ENCODE measurements at places on chromosomes 3 and 15. TPM values are rescaled to one million over a fixed set of nuclear protein-coding genes. Genes with fewer than 3 reads are reported as not detected.

DNA sequence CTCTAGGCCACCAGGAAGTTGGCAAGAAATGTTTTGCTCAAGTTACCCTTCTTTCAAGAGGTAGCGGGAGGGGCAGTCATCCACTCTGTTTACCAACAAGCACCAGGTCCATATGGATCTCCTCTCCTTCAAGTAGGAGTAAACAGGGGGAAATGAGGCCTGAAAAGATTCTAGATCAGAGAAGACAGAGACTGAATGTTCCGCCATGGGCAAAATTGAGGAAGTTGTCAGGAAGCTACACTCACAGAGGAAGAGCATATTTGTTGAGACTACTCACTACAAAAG lies 81.6 kb downstream of the KLF15 start:
- no peak for DNase-seq

DNA sequence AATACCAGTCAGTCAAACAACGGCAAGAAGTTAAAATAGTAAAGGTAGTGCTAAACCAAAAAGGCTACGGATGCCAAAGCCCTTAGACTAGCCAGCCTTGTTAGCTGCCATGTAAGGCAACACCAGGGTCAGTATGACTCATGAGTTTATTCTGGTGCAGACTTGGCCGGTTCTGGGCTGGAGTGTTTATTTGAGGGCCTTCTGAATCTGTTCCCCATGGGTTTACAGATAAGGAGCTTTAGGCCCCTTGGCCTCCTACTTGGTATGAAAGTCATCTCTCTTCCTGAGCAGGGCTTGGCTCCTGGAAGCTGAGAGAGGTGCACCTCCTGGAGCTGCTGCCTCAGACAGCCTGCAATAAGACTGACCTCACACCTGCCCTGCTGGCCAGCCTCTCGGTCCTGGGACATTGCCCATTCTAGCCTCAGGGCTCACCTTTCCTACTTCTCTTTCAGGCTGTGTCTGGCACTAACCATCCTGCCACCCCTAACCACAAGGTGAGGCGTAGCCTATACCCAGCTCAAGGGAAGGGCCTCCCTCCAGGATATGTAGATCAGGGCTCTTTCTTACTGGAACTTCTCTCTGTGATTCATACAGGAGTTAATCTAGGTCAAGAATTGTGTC lies 10.4 kb upstream of the RTP1 start:
- peak; percentile 78 for DNase-seq

DNA sequence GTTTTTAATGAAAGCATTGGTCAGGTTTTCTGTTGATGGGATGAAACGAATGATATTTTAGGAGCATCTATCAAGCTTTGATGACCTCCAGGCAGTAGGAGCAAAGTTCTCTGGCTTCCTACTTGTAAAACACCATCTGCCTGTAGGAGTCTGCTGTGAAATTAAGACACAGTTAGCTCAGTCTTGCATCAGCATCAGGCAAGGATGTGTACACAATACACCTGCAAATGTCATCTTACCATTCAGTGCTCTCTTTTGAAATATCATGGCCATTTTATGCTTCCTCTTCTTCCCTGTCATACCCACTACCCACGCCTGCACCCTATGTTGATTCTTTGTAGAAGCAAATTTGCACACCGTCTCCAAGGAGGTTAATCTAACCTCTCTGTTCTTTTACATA lies 38.2 kb downstream of the B3GALNT1 start:
- no peak for DNase-seq

The CHRM5 gene
- total RNA-seq = not detected

DNA sequence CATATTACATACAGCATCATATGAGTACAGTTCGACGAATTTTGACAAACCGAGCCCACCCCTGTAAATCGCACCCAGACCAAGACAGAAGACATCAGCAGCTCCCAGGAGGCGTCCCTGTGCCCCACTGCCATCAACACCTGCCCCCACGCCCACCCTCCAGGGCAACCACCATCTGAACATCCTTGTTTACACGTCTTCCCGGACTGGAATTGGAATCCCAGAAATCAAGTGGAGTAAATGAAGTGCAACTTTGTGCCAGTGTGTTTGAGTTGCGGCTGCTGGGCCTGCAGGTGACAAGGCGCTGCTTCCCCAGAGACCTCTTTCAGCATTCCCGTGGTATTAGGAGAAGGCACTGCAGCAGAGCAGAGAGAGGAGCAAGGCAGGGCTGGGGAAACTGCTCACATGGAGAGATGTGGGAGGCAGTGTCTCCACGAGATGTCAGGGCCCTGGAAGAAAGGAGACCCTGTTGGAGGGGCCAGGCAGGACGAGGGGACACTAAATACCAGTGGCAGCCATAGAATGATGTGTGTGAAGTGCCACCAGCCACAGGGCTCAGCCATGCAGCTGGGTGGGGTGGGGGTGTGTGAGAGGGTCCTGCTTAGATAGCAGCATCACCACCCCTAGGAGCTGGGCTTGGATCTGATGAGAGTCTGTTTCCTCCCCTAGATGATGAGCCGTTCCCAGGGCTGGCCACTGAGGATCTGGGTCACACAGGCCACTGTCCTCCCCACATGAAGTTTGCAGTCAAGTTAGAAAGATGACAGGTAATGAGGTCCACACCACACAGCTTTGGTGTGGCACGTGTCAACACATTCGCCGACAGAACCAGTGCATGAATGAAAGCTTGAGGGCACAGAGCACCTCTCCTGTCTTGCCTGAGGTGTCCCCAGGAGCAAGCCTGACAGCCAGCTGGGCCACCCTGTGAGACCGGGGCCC lies 33.4 kb upstream of the PCSK6 start:
- DNase-seq = no peak

- DNase-seq = peak; percentile 50
These were observed 593 bp downstream of the CIAO2A start for GRCh38 chr15:64092864-64093626.

GRCh38 chr15:43127752-43128151 lies 5.6 kb upstream of the TMEM62 start:
- no peak for DNase-seq

GRCh38 chr3:37307321-37307720 lies 132.9 kb upstream of the LRRFIP2 start:
- DNase-seq = no peak

The C3orf33 gene
- total RNA-seq = 2.7 TPM

- no peak for DNase-seq
These were observed 11.6 kb downstream of the STRIT1 start for GRCh38 chr3:155281912-155282311.

The KLHL6 gene
- 0.58 TPM for total RNA-seq

DNA sequence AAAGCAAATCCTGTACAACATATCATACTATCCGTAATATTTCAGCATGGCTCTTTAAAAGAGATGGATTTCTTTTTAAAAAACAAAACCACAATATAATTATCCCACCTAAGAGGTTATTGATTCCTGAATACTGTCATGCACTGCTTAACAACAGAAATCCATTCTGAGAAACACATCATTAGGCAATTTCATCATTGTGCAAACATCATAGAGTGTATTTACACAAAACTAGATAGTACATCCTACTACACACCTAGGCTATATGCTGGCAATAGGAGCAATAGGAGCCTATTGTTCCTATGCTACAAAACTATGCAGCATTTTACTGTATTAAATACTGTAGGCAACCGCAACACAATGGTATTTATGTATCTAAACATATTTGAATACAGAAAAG lies 242.0 kb downstream of the NEK10 start:
- no peak for DNase-seq

DNA sequence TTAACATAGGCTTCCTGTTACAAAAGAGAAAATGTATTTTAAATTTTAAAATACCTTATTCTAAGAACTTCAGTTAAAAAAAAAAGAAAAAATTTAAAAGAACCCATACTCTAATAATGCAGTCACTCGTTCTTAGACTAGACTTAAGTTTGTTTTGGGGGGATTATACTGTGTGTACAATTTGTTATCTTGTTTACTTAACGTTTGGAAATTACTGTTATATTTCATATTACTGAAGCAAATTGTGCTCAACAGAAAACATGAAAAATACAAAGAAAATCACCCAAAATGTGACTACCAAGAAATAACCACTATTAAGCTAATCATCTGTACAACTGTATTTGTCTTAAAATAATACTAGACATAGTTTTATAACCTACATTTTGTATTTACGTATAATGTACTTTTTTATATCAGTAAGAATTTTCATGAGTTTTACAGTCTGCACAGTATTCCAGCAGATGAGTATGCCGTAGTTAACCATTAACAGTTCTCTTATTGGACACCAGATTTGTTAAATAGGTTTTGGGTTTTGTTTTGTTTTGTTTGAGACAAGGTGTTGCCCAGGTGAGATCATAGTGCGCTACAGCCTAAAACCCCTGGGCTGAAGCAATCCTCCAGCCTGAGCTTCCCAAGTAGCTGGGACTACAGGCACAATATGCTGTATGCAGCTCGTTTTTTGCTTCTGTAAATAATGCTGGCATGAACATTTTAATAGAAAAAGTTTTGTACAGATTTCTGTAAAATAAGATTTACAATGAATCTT lies 88.8 kb upstream of the CHD2 start:
- peak; percentile 84 for DNase-seq

DNA sequence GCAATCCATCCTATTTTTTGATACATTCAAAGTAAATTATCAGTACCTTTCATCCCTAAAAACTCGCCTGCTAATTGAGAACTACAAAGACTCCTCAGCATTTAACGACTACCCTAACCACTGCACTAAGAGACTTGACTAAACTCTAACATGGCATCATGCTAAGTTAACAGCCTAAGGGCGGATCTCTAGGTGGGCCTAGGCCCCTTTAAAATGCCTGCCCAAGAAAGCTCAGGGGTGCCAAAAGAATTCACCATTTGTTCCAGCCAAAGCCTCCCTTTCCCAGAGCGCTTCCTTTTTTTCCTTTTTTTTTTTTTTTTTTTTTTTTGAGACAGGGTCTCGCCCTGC lies 568 bp upstream of the NEK4 start:
- no peak for DNase-seq

- DNase-seq = no peak
These were observed 11.8 kb downstream of the DAPK2 start for GRCh38 chr15:64034519-64034918.

DNA sequence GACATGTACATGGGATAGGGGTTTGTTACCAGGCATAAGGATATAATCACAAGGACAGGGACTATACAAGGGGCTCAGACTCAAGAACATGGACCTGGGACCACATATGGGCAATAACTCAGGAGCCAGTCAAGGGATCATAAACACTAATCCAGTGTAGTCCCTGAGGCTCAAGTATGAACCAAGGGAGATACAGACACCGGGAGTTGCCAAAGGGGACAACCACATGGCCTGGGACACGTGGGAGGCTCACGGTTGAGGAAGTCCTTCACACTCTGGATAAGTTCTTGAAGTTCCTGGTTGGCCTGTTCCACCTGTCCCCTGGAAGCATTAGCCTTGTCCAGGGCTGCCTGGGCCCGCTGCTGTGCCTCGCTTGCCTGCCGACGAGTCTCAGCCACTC lies 1.8 kb upstream of the USP19 start:
- no peak for DNase-seq

- no peak for DNase-seq
These were observed 40.4 kb downstream of the LIPC start for GRCh38 chr15:58472221-58472620.

DNA sequence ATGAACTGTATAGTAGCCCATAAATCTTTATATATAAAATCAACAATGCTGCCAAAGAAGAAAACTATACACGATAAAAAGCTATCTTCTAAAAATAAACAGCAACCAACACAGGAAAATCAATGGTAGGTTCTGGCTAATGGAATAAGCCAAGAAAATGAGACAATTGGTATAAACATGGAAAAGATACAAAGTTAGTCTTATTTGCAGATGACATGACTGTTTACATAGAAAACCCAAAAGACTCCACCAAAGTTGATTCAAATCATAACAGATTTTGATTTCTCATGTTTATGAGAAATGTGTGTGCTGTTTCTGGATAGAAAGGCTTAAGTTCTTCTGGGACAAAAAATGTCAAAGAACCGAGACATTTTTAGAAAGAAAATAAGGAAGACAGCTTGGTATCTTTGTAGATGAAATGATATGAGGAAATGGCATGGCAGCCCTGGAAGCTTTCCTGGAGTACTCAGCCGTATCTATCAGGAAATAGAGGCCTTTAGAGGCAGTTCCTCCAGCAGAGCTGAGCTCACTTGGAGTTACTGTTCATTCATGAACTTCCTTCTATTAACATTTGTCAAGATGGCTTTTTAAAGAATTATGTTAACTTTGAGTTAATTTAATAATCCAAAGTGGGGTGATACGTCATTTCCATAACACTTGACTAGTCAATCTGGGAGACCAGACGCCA lies 36.7 kb upstream of the VILL start:
- DNase-seq = no peak

GRCh38 chr15:90836296-90836871 lies 32.0 kb upstream of the FURIN start:
- no peak for DNase-seq

GRCh38 chr3:183377307-183377959 lies 51.0 kb downstream of the MCF2L2 start:
- peak; percentile 26 for DNase-seq

The CDHR4 gene
- not detected for total RNA-seq

The OSBPL10 gene
- 2.3 TPM for total RNA-seq

GRCh38 chr3:177122183-177122856 lies 75.0 kb downstream of the TBL1XR1 start:
- DNase-seq = no peak

- no peak for DNase-seq
These were observed 4.6 kb upstream of the FBLN2 start for GRCh38 chr3:13544293-13544831.

- DNase-seq = no peak
These were observed 288.3 kb downstream of the ULK4 start for GRCh38 chr3:41673650-41674049.

The SERINC4 gene
- total RNA-seq = not detected

The RHCG gene
- not detected for total RNA-seq

DNA sequence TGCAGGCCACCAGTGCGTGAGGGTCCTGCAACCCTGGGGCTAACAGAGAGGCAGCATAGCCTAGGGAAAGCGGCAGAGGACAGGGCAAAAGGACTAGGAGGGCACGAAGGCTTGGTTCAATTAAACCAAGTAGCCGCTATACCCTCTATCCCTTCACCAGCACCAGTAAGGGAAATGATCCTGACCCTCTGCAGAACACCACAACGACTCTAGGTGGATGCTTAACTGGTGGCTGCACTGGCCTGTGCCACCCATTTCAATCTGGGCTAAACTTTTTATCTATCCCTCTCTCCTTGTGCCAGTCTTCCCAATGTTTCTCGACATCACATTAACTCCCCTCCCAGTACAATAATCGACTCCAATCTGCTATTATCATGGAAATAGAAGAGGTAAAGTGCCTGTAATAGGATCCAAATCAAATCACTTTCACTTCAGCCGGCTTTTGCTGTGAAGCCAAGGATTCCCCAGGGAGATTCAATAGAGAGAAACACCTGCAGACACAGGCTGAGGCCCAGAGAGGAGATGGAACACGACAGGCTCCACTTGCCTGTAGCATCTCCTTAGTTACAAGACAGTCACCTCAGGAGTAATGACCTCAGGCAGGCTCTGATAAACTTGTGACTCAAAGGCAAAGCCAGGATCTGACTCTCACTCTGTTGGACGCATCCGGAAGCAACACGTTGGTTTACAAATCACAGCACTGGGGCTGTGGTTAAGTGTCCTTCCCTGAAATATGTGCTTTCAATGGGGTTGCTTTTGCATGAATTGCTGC lies 791.6 kb upstream of the ARRDC4 start:
- no peak for DNase-seq

All from stomach (tissue), 19 donors.